GM04503 (cell line): ENCODE measurements at places on chromosomes 4 and X.

DNA sequence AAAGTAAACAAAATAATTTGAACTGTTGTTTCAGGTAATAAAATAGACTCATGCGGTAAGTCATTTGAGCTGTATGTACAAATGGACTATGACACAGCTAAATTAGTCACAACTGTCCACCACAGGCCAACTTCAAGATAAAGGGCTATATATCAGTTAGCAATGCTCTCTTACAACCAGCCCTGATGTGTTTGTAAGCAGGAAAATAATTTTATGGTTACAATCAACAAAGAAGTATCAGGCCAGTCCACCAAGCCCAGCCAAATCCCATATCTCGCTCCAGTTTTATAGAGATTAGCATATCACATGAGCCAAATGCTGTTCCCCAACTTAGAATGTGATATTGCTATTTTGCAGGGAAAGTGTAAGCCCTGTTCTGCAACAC, 511 bp upstream of the DUSP21 start:
- DNase-seq = no peak

- DNase-seq = no peak
Measured at GRCh38 chr4:23819041-23819511, 70.8 kb downstream of the PPARGC1A start.

DNA sequence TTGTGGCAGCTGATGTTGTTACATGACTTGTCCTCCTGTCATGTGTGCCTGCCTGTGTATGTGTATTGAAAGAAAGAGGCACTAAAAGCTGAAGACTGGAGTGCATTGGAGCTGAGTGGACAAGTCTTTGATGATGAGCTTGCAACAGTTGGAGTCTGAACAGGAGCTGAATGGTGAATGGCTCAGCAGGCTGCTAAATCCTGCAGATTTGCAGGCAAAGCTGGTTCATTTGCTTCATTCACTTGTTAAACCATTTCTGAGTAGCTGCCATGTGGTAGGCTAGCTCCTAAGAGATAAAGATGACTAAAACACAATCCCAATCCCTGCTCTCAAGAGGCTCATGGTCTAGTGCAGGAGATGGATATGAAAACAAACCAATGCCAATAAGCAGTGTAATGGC, 217.3 kb downstream of the CHRDL1 start:
- DNase-seq = no peak

DNA sequence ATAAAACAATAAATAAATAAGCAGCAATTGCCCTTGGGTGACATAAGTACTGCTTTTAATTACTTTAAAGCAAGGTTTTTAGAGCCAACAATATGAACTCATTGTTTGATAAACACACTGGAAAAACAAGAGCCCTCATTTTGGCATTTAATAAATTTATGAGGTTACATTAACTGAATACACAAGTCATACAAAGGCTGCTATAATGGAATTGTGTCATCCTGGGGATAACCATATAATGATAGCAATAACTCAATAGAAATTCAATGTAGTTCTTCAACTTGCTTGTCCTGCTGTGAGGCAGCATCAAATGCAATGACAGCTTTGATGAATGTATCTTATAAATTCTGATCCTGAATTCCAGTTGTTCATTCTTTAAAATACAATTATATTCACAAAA, 1512.5 kb downstream of the STIM2 start:
- no peak for DNase-seq

DNA sequence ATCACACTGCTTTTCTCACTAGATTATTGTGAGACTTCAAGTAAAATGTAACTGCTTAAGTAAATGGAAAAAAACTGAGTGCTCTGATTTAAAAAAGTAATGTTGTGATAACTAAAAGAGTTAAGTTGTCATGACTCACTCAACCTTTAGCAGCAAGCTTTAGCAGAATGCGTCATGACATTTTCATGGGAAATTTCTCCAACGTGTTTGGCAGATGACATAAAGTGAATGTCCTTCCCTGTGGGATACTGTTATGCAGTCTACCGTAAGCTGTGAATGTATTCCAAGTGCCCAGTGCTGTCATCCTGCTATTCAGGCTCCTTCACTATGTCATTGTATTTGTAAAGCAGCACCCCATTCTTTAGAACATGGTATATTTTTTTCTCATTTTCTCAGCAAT, 136.2 kb downstream of the CPXCR1 start:
- no peak for DNase-seq

GRCh38 chr4:70660106-70660505, 6.2 kb downstream of the JCHAIN start:
- DNase-seq = no peak

- DNase-seq = no peak
Measured at GRCh38 chrX:153061732-153062131, 5.5 kb downstream of the PNMA3 start.

- DNase-seq = no peak
Measured at GRCh38 chr4:108982402-108983185, 219.7 kb upstream of the ETNPPL start.
